ENCODE measurements at places on chromosomes 1 and 21.

- no peak for DNase-seq
Observed at GRCh38 chr1:26102526-26102925, 9.1 kb upstream of the PDIK1L start.

DNA sequence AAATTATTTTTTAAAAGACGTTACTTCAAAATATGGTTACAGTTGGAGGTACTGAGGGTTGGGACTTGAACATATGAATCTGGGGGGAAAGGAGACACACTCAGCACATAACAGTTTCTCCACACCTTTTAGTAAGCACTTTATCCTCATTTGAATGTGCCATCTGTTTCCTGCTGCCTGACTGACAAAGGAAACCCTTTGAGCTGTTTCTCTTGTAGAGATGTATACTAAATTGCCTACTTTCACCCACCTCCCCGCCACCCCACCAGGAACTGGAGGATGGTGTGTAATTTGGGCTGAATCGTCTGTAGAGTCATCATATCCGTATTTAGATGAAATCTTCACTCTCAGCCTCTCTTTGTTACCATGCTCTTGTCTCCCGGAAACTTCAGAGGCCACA lies 108.1 kb downstream of the KAZN start:
- DNase-seq = no peak

DNA sequence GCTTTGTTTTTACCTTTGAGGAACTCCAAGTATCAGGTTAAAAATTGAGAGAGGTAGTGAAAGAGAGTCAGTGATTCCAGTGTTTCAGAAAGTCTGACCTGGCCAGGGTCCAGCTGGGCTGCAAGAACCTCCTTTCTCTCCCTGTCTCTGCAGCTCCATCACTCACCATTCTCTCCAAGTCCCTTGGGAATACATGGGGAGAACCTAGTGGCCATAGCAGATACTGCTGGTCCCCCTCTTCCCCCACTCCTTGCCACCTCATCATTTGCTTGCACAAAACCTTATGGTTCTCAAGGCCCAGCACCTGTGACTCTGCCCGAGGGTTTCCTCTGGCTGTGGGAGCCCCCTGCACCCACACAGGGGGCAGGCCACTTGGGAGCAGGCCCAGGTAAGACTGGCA lies 279.5 kb downstream of the KIF26B start:
- DNase-seq = no peak

DNA sequence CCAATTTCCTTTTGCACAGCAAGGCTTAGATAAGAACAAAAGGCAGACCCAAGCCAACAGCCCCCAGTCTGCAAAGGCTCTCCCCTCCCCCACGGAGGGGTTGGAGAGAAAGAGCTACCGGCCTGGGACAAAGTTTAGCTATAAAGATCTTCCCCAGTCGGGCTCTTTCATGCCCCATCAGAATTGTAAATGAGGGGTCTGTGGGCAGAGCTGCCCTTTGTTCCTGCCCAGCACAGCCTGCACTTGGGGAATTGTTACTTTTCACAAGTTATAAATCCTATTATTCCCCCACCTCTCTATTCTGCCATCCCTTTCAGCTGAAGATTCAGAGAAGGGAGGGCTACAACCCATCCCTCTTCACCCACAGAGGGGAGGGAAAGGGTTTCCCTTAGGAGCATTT lies 3.5 kb downstream of the MYCL start:
- DNase-seq = no peak

GRCh38 chr1:30058970-30059369 lies 664.4 kb downstream of the MATN1 start:
- DNase-seq = no peak

DNA sequence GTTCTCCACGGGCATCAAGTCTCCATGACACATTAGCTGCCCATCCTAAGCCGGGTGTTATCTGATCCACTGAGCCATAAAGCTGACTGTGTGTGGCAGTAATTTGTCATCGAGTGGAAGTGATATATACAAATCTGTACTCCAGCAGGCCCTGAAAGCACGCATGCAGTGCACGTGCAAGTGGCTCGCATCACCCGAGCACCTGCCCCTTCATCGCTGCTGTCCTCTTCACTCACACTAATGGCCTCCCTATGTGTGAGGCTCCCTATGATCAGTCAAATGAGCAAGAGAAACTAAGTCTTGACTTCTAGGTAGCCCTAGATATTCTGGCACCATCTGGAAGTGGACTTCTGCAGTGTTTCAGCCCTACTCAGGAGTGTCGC lies 248.6 kb downstream of the MATN1 start:
- no peak for DNase-seq
